Activated B cell treated with CpG ODN at 0.5 μM for 24 hours (primary cell): ENCODE measurements at places on chromosomes 6 and 20.

GRCh38 chr6:157806131-157806855 is 16.8 kb upstream of the SNX9 start:
- no peak for DNase-seq

- DNase-seq: no peak
Observed at GRCh38 chr6:52284131-52284459, 447 bp downstream of the MCM3 start.

- no peak for DNase-seq
Observed at GRCh38 chr6:38846361-38846760, 131.2 kb downstream of the DNAH8 start.

GRCh38 chr6:168179133-168179532 is 100.1 kb upstream of the FRMD1 start:
- no peak for DNase-seq

DNA sequence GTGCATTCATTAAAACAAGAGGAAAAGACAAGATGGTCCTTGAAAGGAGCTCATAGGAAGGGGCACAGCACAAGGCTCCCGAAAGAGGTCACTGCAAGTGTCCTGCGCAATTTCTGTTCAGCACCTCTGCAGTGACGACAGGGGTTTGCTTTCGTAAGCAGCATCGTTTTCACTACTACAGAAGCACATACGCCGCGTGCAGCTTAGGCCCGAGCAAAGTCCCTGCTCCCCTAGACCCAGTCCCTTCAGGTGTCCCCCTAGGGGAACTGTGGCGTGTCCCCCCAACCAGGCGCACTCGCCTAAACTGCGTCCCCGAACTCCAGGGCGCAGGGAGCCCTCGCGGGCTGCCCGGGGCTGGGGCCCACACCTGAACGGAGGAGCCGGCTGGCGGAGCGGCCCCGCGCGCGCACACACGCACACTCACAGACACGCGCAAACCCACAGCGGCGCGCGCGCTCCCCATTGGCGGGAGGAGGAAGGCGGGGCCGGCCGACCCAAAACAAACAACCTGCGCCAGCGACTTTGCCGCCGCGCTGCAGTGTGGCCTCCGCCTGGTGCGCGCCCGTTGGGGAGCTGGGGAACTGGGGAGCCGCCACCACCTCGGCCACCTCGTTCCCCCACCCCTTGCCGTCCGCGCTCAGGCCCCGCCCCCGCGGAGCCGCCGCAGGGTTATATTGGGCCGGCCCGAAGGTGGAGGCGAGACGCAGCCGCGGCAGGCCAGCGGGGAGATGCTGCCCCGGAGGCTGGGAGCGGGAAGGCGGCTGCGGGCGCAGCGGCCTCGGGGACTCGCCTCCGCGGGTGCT is at the start of gene FOXQ1:
Gene FOXQ1, plus strand, starts transcription at position 699 of the 803 bp plus-strand sequence. CDS start 607 bp downstream, outside the sequence.
- no peak for DNase-seq

GRCh38 chr6:85866758-85867401 is 224.2 kb upstream of the SYNCRIP start:
- DNase-seq: no peak

DNA sequence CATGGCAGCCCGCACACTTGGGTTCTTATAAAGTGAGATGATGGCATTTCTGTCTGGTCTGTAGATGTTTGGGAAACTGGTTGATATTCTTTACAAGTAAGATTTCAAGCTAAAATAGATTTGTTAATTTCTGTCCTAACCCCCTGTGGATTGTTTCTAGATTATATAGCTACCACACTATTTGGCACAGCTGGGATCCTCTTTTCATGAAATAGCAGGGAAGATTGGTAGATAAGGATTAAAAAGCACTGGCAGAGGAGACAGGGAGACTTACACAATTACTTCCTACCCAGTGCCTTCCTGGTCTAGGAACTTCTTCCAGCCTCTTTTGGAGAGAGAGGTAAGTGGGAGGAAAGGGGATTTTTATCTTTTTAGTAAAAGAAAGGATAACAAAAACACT is 13.2 kb upstream of the ATXN1 start:
- DNase-seq: no peak

DNA sequence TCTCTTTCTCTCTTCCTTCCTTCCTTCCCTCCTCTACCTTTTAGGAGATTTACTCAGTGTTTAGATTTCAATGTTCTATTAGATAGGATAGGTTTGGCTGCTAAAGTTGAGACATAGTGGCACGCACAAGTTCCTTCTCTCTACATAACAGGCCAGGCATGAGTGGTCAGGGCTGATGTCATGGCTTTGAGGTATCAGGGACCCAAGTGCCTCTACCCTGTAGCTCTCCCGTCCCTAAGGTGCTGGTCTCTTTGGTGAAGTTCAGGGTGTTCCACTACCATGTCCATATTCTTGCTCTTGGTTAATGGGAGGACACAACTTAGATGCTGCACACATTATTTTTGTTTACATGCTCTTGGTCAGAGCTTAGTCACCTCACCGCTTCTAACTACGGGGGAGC is 245.3 kb downstream of the QKI start:
- no peak for DNase-seq

- DNase-seq: no peak
Observed at GRCh38 chr6:31715022-31715958, at the start of gene LY6G6D. Gene LY6G6D (plus strand): TSS chr6:31715348. CDS start chr6:31715356, 8 bp downstream.

- no peak for DNase-seq
Observed at GRCh38 chr6:106026748-106027715, 59.1 kb upstream of the PRDM1 start.

DNA sequence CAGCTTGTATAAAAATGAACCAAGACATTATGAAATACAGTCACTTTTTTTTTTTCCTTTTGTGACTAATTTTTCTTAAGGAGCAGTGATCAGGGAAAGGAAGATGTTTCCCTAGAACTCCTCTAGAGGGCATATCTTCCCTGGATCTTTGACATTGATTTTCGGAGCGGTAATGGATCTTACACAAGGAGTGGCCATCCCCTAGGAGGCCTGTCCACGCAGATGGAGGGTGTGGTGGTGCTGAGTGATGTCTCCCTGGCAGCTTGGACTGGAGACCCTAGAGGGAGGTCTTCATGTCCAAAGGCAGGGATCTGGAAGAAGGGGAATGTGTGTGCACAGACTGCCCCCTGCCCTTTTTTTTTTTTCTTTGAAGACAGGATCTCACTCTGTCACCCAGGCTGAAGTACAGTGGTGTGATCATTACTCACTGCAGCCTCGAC is 7.0 kb upstream of the KIFC1 start:
- no peak for DNase-seq

- no peak for DNase-seq
Observed at GRCh38 chr6:120938876-120939472, 395.3 kb downstream of the TBC1D32 start.

- no peak for DNase-seq
Observed at GRCh38 chr6:144568241-144568640, 283.1 kb downstream of the UTRN start.

GRCh38 chr6:125287718-125288117 is 14.0 kb downstream of the HDDC2 start:
- no peak for DNase-seq

GRCh38 chr6:149190224-149190831 is 127.2 kb upstream of the TAB2 start:
- peak; percentile 56 for DNase-seq

DNA sequence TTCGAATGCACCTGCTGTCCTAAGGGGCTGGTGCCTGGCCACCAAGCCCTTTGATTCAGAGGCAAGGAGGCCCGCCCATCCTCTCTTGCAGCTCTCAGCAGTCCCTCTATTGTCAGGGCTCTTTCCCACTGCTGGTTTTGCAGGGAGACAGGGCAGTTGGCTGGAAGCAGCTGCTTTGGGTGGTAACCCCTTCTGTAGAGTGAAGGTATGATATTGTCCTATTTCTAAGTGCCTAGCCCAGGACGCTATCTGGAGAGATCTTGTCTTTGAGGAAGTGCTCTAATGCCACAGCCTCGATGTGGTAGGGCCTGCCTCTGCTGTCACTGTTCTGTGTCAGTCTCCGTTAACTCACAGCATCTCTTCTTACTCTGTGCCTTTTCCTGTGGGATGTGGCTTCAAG is 5.6 kb downstream of the PLCG1 start:
- no peak for DNase-seq

DNA sequence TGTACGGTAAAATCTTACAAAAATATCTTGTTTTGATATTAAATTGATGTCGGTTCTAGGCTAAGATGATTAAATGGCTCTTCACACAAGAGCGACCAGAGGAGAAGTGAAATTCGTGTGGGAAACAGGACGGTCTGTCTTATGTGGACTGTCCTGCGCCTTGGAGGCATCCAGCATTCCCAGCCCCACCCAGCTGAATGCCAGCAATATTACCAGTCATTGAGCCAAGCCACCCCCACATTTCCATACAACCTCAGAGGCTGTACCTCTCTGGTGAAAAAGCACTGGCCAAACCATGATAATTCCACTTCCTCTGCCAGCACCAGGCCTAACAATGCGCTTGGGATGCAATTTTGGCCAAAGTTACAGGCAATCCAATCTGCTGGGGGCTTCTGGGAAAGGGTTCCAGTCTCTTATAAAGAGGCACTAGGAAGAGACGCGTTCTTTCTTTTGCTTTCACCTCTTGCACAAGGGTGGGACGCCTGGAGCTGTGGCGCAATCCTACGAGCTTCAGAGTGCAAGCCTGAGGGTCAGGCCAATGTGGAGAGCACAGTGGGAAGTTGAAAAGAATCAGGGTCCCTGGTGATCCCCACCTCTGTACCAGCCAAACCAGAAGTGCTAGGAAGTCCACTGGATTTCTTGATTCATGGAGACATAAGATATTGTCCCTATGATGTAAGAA is 213.1 kb downstream of the PREX1 start:
- no peak for DNase-seq

DNA sequence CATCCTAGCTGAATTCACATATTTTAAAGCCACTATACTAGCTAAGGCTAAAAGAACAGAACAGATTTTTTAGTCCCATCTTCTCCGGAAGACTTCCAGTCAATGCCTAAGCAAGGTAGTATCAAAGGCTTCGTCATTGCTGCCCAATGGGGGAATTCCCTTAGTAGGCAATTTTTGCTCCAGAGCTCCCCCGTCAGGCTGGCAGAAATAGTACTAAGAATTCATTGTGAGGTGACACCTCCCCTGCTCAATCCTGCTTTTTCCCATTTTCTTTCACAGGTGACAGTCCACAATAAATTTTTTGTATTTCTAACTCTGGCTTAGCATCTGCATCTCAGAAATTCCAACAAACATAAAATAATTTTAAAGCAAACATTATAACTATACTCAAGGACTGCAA is 52.8 kb upstream of the SRSF6 start:
- DNase-seq: no peak

GRCh38 chr6:88492241-88492640 is 326.1 kb upstream of the CNR1 start:
- DNase-seq: no peak

DNA sequence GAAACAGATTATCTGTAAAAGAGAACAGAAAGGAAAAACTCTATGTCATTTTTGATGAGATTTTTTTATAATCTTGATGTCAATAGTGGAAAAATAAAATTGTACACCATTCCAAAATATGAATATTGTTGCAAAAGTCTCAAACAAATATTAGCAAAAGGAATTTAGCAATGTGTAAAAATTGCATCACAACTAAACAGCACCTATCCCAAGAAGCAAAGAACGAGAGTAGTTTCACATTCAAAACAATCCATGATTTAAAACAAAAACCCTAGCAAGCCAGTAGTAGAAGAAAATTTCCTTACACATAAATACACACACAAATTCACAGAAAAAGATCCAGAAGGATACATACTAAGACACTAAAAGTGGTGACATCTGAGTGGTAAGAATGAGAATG is 38.4 kb downstream of the LCA5 start:
- DNase-seq: no peak

- no peak for DNase-seq
Observed at GRCh38 chr20:58010186-58010585, 218.3 kb downstream of the ANKRD60 start.

DNA sequence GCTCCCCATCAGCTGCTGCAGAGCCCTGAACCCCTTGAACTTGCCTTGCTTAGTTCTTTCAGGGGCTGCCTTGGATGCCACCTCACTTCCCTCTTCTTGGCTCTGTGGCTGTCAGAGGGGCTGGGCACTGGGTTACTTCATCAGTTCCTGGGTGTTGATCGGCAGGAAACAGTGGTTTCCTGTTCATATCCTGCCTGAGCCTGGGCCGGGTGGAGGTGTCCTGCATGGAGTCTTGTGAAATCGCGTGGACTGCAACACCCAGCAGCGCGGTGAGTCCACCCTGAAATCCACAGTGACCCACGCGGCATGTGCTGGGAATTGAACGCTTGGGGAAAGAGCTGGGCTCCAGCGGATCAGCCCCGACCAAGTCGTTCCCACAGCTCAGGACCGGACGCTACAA is 97.5 kb downstream of the CDH26 start:
- no peak for DNase-seq

DNA sequence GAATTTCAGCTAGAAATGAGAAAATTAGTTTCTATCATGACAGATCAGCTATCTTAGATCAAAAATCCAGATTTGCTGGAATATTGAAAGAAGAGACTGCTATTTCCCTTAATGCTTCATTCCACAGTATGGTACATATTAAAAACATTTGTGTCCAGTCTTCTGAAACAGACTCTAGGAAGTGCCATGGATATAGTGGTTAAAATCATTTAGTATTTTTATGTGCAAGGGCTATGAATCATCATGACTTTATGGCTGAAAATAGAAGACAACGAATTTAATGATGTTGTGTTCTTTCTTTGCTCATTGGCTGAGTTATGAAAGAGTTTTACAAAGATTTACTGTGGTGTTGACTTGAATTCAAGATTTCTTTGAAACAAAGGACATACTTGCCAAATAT is 146.6 kb downstream of the ANKRD60 start:
- no peak for DNase-seq

GRCh38 chr6:82178077-82178758 is 69.3 kb downstream of the IBTK start:
- DNase-seq: no peak

GRCh38 chr6:170048615-170049256 is 242.1 kb downstream of the DLL1 start:
- no peak for DNase-seq

GRCh38 chr6:156776470-156776839 is 723 bp upstream of the ARID1B start:
- DNase-seq: no peak

DNA sequence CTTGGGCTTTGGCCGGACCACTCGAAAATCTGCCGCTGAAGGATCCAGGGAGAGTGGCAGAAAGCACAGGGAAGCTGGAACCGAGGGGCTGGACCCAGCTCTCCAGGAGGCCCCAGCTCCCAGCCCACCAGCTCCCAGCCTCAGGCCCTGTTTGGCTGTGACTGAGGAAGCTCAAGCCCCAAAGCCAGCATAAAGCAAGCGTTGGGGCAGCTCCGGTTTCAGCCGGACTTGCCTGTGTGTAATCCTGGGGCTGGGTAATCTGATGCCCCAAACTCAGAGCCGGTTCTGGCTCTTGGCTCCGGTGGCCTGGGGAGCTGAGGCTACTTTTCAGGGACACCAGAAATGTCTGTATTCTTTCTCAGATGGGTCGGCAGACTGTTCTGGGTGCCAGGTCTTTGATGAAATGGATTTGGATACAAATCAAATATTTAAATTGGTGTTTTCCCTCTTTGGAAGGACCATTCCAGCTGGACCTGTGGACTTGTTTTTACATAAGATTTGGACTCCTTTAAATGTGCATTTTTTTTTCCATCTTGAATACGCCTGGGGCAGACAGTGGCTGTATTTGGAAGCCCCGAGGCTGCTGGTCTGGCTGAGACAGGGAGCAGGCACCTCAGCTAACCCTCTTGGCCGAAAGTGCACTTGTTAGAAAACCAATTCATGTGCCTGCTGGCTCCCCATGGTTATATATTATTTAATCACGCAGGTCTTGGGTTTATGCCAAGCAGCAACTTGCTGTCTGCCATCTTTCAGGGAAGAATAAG is 29.7 kb downstream of the RPP40 start:
- DNase-seq: no peak

- DNase-seq: no peak
Observed at GRCh38 chr6:48525849-48526248, 414.9 kb upstream of the PTCHD4 start.

- no peak for DNase-seq
Observed at GRCh38 chr20:16028923-16029322, 544.3 kb downstream of the KIF16B start.
